ENCODE measurements at places on chromosomes 3 and 15.

GRCh38 chr3:23395115-23395514 lies 192.0 kb downstream of the UBE2E2 start:
- no peak for DNase-seq

- DNase-seq: no peak
These were observed 62.0 kb downstream of the SUCNR1 start for GRCh38 chr3:151935446-151935845.

- DNase-seq: no peak
These were observed 6.5 kb upstream of the FGD5 start for GRCh38 chr3:14812196-14812790.

DNA sequence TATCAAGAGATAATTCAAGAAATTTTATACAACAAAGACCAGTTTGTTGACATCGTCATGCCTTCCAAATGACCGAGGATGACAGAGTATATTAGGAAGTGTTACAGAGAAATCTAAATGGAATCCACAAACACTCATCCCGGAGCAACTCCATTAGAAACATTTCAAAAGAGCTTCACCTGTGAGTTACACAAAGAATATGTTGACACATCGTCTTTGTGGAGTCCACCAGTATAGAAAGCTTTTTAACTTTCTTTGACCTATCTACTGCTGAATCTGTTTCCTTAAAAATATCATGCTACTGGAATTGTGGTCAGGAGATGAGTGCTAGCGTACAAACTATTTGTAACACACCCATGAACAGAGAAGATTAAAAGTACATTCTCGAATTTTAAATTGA lies 130.4 kb downstream of the SUCLG2 start:
- DNase-seq: no peak

- no peak for DNase-seq
These were observed 24.6 kb downstream of the SPPL2A start for GRCh38 chr15:50740955-50741354.

GRCh38 chr3:23859839-23860382 lies 54.2 kb downstream of the UBE2E1 start:
- no peak for DNase-seq
